ENCODE measurements at places on chromosomes 5 and 9.

DNA sequence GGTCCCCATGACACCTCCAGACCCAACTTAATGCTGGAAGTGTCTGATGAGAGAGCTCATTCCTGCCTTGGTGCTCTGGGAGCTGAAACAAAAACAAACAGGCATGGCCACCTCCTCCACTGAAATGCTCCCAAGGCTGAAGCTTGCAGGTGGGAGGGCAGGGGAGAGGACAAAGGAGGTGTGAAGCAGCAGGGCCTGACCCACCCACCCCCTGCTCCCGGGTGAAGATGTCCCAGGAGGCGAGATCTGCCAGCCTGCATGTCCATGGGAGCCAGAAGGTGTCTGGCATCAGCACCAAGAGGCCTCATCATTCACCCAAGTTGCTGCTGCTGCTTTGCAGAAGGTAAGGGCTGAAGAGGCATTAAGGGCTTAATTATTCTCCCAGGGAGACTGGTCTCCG is 4.2 kb upstream of the CCIN start:
- no peak for DNase-seq

DNA sequence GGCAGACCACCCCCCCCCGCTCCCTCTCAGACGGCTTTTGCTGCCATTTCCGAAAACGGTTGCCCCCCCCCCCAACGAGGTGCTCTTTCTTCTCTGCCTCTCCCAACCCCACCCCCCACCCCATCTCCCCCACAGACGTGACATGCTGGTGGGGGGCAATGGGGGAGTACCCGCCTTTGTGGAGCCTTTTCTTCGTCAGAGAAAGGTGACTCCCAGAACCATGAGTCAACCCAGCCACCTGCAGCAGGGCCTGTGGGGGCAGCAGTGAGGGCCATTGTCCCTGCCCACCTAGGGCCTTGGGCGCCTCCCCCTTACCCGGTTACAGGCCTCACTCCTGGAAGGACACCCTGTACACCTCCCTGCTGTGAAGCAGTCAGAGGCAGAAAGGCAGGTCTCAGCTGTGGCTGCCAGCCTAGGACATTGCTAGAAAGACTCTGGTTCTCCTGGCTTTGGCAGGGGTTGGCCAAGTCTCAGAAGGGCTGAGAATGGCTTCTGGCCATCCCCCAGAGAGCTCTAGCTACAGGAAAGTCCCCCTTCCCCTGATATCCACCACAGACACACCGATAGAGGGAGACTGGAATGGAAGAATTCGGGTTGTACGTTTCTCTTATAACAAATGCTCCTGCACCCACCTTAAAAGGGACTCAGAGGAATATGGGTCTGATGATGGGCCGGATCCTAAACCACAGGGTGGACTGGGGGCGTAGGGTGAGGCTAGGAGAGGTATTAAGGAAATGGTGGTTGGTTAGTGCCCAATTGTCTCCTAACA is 2.2 kb downstream of the DNAJB5 start:
- DNase-seq, result no peak

DNA sequence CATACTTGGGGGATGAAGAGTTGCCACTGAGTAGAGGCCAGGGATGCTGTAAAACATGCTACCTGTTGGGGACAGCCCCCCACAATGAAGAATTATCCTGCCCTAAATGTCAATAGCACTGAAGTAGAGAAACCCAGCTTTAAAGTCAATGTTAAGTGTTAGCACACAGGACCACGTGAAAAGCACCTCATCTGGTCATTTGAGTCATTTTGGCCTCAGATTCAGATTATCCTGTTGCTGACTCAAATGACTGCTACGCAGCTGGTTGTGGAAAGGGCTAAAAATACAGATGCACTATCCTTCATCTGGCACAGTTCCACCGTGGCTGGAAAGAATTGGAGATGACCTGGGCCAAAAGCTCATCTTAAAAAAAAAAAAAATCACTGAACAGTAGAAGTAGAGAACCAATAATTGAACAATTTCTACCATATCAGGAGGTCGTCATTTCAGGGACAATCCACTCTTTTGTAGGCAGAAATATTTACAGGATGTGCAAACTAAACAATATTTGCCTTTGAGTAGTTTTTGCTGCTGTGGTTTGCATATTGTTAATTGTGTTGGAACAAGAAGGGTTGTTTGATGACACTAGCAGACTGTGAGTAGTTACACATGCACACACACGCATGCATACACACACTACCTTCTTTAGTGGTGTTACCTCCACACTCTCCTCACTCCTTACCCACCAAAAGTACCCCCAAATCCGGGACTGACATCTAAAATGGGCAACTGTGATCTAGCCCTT is 195.3 kb upstream of the KLF9 start:
- DNase-seq, result no peak

- DNase-seq, result no peak
These were observed 207.5 kb upstream of the IRX2 start for GRCh38 chr5:2958976-2959375.

- DNase-seq, result no peak
These were observed 903.8 kb downstream of the EFNA5 start for GRCh38 chr5:106766916-106767315.

DNA sequence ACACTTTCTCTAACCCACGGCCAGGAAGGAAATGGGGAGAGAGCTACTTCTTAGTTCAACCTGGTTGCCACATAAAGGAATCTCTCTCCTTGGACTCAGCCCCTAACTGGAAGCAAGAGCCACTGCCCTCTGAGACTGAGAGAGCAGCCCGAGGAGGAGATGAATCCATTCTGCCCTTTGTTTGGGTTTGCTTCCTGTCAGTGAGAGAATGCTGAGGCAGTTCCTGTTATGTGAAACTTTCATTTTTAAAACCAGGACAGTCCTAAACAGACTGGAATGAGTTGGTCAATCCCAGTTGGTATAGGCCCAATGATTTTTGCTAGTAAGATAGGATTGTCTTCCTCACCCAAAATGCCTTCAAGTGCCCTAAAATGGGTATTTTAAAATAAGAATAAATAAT is 205.1 kb downstream of the NTRK2 start:
- no peak for DNase-seq

DNA sequence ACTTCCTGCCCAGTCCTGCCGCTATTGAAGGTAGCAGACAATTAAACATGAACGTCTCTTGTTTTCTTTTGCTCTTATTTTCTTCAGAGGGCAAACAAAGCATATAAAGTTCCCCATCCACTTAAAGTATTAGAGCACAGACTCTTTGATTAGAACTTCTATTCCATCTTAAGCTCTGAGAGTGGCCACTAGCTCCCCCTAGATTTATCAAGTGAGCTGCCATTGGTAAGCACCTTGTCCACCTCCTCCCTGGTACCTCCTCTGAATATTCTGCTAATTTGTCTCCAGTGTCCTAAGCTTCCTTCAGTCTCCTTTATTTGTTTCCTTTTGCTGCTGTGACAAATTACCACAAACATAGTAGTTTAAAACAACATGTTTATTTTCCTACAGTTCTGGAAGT is 264.3 kb upstream of the KCNN2 start:
- no peak for DNase-seq

DNA sequence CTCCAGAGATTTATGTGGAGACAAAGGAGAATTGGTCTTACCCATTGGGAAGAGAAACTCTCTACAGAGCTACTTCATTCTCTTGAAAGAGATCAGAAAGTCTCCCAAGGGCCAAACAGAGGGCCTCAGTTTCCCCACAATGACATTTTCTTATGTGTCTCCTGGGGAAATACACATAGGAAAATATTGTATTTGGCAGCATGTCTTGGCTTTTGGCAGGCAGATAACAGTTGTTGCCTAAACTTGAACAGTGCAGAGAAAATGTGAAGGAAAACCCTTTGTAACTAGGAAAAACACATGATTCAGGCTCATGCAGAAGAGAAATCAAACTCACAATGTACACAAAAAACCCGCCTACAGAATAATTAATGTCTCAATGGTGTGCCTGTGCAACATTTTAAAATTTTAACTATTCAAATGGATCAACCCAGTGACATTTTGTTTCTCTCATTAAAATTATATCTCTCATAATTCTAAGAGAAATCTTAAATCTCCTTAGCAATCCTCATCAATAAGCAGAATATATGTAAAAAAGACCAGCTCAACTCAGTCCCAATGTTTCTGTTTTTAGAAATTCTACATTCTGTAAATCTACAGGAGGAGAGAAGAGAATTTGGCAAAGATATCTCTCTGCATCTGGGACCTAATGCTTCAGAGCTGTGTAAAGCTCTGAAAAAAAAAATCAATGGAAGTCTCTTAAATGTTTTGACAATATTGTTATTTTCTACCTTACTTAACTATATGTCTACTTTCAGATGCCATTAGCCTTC is 205.1 kb downstream of the ADAMTSL1 start:
- DNase-seq, result no peak

DNA sequence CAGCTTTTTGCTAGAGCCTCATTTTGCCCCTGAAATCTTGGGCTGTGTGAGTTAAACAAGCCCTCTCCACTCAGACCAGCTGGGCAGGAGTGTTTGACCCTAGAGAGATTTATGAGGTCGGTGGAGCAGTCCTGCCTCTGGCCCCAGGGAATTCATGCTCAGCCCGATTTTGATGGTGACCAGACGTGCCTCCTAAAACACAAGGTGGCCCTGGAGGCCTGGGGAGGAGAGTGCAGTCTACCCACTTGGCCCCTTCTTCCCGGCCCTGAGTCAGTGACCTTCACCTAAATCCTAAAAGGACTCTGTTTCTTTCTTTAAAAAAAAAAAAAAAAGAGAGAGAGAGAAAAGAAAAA is 86.6 kb upstream of the SAP30L start:
- no peak for DNase-seq

GRCh38 chr9:73206851-73207250 is 55.2 kb downstream of the ANXA1 start:
- no peak for DNase-seq

DNA sequence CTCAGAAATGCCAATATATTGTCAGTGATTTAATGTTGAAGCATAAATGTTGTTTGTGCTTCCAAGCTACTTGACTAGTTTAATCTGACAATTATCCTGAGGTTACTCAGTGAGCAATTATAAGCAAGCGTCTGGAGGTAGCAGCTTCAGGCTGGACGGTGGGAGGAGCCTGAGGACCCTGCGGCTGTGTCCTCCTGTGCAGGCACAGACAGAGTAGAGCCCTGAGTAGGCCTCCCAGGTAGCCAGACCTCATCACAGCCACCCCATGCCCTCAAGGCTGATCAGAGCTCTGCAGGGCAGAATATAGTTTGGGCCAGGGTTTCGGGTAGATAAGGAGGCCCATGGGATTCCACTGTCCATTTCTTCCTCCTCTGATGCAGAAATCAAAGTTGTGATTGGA is 153.6 kb downstream of the DRD1 start:
- DNase-seq, result no peak

DNA sequence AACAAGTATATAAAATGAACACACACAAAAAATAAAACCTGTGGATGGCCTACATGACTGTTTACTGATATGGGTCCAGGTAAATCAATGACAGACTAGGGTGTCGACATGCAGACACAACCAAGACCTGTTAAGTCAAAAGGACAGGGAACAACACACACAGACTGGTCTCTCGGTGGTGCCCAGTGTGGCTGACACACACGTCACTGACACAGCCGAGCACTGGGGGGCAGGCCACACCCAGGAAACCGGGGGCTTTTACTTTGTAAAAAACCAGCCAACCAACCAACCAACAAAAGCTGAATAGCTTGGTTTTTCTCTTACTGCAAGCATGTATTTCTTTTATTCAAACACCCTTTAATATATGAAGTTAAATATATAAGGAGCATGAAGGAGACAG is 5.0 kb downstream of the FAM163B start:
- DNase-seq, result no peak

DNA sequence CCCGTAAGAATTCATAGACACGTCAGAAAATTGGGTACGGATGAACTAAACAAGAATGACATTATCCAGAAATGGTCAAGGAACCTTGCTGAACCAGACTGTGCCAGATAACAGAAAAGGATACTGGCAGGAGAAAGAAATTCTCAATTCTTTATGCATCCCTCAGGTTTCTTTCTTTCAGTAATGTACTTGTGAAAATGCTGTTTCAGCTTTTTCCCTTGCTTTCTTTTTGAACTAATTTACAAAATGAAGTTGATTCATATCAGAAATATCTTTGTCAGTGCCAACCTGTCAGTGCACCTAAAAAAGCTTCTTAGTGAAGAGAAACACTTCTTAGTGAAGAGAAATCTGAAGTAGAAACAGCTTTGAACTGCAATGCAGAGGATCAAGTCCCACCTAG is 643.6 kb upstream of the RORB start:
- no peak for DNase-seq

DNA sequence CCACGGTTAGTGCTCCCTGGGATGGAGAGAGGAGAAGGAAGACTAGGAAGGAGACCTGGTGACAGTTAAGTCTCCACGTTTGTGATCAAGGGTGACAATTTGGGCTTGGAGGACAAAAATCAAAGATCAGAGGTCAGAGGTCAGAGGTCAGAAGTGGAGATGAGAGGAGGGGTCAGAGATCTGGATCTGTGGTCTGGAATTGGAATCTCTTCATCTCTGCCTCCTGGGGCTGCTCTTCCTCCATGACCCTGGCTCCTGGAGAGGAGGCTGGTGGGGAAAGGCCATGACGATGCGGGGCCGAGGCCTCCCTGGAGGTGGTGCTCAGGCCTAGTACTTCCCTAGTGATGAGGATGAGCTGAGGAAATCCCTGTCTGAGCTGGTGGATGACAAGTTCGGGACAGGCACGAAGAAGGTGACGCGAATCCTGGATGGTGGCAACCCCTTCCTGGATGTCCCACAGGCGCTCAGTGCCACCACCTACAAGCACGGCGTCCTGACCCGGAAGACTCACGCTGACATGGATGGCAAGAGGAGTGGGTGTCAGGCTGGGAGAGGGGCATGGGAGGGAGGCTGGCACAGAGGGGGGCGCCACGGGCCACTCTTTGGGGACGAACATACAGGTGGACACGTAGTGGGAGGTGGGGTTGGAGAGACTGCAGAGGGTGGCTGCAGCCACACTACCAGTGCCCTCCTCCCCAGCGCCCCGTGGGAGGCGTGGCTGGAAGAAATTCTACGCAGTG is 41.0 kb downstream of the PSD2 start:
- no peak for DNase-seq

DNA sequence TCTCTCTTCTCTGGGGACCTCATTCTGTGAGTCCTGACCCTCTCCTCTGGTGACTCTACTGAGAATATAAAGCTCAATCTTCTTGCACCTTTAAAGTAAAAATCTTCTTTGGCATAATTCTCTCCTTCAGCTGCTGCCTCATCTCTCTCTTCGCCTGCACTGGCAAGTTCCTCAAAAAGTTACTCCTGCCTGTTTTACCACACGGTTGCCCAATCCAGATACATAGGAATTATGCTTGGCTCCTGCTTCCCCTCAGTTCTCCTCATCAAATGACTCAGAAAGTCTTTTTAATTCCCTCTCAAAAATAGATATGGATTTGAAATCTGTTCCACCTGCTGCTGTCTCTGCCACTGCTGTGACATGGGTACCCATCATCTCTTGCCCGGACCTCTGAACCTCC is 14.4 kb upstream of the HRCT1 start:
- DNase-seq, result no peak

- DNase-seq, result no peak
These were observed 37.6 kb upstream of the TARS1 start for GRCh38 chr5:33403187-33403586.

- DNase-seq, result no peak
These were observed 13.2 kb upstream of the ICE1 start for GRCh38 chr5:5409151-5409810.
